ENCODE measurements at places on chromosomes 2 and 18.
A peak's percentile ranks its signal among the peaks of the same experiment; 100 is the strongest.

DNA sequence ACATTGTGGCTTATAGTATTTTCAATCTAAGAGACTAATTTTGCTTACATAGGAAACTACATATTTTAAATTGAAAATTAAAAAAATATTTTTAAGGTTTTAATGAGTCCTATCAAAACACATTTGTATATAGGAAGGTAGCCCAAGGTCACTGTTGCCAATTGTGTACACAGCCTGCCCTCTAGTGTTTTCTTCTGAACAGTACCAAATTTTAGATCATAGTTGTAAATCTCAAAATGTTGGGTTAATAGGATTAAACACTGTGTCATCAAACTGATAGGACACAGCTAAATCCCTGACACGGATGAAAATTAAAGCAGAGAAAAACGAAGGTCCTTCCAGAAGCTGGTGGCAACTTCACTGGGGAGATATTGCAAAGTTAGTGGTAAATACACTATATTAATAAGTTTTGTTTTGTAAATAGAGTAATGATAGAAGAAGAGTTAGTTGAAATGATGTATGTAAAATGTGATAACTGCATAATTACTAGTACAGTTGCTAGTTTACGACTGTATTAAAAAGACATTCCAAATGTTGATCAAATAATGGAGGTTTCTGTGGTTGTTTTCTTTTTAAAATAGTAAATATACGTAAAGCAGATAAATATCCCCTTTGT, 19.7 kb downstream of the CLUL1 start:
- no peak for DNase-seq

DNA sequence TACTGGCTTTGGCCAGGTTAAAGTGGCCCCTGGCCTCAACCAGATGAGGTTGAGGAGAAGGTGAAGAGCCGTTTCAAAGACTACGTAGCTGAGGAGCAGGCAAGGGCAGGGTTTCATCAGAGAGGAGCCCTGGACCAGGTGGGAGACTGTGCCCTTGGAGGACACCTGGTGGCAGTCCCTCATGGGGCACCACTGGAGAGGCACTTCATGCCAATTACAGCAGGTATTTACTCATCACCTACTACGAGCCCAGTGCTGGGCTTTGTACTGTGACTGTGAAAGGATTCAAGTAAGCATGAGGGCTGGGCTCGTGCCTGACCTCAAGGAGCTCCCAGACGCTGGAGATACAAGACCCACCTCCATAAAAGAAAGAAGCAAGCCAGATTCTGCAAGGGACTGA, 37.6 kb downstream of the SMAD7 start:
- no peak for DNase-seq

DNA sequence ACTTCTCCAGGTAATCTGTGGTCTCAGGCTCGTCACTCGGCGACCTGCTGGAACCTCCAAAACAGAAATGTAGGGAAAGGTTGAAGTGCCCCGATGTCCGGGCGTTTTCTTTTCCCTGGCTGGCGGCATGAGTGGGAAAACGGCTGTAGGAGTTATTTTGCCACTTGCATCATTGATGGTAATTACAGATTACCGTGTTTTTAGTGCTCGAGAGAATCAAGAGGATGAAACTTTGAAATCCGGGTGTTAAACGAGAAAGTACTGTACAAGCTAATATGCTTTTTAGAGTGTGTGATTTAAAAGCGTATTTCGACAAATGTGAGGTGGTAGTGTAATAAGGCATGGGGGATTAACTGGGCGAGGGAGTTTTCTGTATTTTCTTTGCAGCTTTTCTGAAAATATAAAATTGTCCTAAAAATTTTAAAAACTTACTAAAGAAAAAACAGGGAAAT, 819 bp downstream of the GRHL1 start:
- DNase-seq = no peak

- peak; percentile 96 for DNase-seq
These were observed 136.4 kb downstream of the SCG2 start for GRCh38 chr2:223465793-223466192.

DNA sequence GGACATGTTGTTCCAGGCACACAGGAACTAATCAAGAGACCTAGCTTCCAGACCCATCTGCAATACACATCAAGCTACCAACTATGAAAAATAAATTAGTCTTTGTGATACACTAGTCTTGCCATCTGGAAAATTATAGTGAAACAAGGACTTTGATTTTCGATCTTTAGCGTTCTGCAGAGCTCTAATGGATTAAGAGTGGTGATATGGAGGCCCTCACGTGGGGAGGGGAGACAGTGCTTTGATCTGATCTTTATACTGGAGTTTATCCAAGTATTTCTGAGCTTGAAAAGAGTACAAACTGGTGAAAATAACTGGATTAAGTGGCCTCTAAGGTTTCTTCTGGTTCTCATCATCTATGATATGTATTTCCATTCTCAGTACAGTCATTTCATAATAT, 273.4 kb upstream of the CDH7 start:
- DNase-seq = no peak

DNA sequence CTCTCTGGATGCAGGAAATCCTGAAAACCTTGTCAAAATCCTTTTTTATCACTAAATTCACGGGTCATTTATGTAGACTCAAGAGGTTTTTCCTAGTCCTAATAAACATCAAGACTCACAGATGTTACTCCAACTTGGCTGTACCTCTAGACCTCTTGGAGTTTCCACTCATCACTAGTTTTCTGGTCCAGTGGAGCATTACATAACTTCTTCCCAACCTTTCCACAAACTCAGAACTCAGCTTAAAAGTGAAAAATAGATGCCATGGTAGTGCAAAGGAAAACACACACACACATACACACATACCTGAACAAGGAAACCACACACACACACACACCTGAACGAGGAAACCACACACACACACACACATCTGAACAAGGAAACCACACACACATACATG, 807.2 kb downstream of the LRP1B start:
- DNase-seq = no peak

DNA sequence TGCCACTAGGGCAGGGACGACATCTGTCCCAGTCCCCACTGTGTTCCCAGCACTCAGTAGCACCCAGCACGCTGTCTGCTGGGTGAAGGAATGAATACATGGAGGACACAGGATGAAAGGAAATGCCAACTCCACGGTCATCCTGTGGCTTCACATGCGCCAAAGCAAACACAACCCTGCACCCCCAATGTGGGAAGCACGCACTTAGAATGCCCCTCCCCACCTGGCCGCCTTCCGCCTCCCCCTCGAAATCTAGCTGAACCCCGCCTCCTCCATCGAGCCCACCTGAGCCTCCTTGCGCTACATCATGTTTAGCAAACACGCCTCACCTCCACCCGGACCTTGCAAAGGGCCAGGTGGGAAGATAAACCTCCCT, 33.9 kb downstream of the ADCY3 start:
- DNase-seq = no peak

DNA sequence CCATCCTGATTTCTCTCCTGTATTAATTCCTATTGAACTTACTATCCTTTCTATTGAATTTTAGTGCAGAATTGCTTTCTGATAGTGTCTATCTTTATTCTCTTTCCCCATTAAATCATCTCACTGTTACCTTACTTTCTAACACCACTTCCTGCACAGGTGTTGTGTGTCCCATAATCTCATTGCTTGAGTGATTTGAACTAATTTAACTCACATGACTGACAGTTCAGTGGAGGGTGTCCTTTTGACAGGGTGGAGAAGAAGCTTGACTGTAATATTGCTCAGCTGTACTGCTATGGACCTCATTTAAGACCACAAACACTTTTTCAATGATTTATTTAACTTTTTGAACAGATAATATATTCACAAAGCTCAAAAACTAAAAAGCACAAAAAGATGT, 211.8 kb downstream of the NRXN1 start:
- DNase-seq = no peak

- no peak for DNase-seq
These were observed 3.3 kb downstream of the VPS54 start for GRCh38 chr2:64015898-64016297.

DNA sequence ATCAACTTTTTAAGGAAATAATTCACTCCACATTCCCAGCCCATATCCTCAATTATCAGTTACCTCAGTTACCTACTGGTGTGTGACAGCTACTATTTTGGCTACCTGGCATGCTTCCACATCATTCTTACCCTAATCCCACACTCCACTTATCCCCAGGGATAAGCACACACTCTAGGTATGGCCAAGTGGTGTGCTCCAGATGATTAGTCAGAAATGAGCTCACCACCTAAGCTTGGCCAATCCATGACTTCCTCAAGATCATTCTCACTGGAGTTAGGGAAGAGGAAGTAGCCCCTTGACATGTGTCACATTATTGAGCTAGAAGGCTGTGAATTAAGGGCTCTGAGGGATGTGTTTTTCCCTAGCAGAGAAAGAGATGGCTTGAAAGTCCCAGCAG, 20.9 kb upstream of the SMAD4 start:
- DNase-seq = no peak

GRCh38 chr2:73297586-73297985, 4.2 kb upstream of the EGR4 start:
- DNase-seq = no peak

DNA sequence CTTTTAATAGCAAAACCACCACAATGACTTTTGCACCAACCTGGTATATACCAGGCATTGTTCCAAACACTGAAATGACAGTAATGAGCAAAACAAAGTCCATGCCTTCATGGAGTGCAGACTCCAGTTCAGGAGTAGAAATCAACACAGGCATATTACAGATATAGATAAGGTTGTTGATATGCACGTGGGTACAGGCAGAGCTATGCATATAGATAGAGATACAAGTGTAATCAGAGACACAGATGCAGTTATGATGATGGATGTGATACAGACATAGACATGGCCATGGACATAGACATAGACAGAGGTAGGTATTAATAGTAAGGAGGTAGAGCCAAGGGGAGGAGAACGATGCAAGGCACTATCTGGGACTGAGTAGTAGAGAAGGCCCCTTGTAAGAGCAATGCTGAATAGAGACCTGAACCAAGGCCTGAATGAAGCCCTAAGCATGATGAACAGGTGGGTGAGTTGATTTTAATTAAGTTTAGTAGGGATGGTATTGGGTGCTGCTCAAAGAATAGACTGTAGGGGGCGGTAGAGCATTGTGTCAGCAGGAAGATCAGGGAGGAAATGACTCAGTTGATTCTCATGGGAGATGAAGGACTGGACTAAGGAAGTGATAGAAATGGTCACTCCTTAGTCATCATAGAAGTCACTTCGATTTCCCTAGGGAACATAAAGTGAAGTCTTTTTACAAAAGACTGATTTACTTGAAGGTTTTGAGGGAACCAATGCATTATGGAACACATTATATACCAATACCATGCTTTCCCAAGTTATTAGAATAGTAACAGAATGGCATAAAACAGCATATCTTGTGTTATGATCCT, 39.4 kb downstream of the CMPK2 start:
- peak; percentile 77 for DNase-seq

Data from brain microvascular endothelial cell (primary cell).